ENCODE measurements at places on chromosomes 11 and 22.

- no peak for DNase-seq
Observed at GRCh38 chr11:36452236-36452940, 57.7 kb downstream of the TRAF6 start.

DNA sequence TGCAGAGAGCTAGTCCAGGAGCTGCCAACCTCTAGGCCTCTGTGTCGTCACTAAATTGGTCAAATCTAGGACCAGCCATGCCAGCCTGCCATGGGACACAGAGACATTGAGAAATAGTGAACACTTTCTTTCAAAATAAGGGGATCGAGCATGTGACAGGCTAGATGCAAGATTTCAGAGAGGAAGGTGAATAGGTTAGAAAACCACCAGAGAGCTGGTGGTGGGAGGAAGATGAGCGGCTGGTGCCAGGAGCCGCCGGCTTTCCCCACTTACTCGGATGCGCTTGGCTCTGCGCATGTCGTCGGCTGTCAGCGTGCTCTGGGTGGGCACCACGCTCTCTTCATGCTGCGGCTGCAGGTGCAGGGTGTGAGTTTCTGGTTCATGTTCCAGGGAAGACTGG, 35.4 kb upstream of the NFRKB start:
- DNase-seq: no peak

GRCh38 chr11:7418061-7418460, 67.2 kb upstream of the OLFML1 start:
- no peak for DNase-seq

DNA sequence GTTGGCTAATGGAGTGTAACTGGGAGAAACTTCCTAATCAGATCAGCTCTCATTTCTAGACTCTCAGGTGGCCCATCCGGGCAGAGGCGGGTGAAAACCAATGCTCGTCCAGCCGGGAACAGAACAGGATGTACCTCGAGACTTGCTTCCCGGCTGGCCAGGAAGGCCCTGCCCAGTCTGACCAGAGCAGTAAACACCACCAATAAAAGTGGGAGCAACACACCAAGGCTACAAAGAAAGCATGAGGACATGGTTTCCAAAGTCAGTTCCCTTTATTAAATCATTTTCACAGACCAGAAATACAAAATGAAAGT, 940 bp upstream of the TNKS1BP1 start:
- no peak for DNase-seq

- no peak for DNase-seq
Observed at GRCh38 chr22:40791241-40791640, 27.9 kb downstream of the SLC25A17 start.

DNA sequence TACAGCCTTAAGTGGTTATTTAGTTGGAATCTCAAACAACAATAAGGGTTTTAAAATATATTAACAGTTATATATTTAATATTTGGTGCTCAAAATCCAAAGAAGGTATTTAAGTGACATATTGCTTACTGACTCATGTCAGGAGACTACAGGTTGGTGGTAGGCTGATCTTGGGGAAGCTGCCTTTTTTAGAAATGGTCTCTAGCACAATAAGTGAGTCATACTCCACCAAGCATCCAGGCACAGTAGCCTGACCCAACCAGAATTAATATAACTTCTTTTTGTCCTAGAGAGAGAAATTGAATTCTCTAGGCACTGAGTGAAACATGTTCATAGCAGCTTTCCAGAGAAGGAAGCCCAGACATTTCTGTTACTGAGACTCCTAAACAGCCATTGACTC, 868.5 kb upstream of the TENM4 start:
- DNase-seq: no peak

GRCh38 chr22:44406341-44407170, 91.5 kb downstream of the RTL6 start:
- no peak for DNase-seq

GRCh38 chr11:19976281-19976941, 183.9 kb downstream of the DBX1 start:
- no peak for DNase-seq

DNA sequence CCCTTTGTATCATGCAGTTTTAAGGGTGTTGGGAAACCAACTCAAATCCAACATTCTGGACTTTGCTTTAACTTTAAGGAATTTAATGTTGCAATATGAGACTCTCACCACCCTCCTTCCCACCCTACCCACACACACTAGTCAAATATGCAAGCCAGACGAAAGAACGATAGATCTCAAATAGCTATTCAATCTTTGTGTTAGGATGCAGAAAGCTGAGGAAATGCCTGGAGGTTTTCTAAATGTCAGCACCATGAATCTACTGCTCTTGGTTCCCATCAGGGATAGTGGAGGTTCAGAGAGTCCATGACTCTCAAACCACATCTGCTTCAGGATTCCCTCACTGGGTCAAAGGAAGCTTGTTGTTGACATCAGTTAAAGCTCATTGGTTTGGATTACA, 33.7 kb downstream of the EXPH5 start:
- no peak for DNase-seq

DNA sequence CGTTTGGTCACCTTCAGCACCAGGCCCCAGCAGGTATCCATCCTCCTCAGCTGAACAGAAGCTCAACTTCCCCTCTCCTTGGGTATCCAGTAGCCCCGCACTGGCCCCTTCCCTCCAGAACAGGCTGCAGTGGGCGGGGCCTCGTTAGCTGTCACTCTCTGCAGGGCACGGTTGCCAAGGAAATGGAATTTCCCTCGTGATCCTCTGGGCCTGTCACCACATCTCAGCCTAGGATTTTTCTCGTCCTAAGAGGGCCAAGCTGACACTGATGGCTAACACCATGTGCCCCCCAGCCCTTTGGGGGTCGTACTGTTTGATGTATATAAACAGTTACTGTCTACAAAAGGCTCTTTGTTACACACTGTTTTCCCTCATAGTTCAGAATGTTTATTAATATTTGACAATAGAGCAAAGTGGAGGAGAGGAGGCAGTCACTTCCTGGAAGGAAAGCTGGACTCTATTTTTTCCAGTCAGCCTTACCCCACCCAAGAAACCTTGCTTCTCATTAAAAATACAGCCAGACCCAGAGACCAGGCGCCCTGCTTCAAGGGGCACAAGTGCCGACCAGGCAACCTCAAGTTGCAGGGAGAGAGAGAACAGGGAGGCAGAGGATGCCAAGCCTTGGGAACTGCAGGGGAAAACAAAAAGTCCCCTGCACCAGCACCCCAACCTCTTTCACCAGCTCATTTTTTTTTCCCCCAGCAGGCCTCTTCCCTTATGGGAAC, 44.5 kb downstream of the FEZ1 start:
- peak; percentile 79 for DNase-seq
